ENCODE measurements at places on chromosomes 2 and 18. TPM values are rescaled to one million over a fixed set of nuclear protein-coding genes. Genes with fewer than 3 reads are reported as not detected.

The ZNF638 gene
- total RNA-seq = 187 TPM

The RTP5 gene
- not detected for total RNA-seq

The CFC1 gene
- not detected for total RNA-seq

The GLI2 gene
- under 0.01 TPM for total RNA-seq

The SERPINB4 gene
- not detected for total RNA-seq

The KCNE4 gene
- 0.65 TPM for total RNA-seq

The UCN gene
- 0.44 TPM for total RNA-seq

The CPO gene
- total RNA-seq = 0.19 TPM

The SCN9A gene
- 1.3 TPM for total RNA-seq

The CDH2 gene
- 4.7 TPM for total RNA-seq

The DLX1 gene
- not detected for total RNA-seq

The STK36 gene
- total RNA-seq = 6.6 TPM

The C2orf81 gene
- total RNA-seq = 0.13 TPM

The CD226 gene
- total RNA-seq = 0.32 TPM

The MGAT5 gene
- total RNA-seq = 37.2 TPM

The PROKR1 gene
- total RNA-seq = not detected

The ATP8B1 gene
- 66.6 TPM for total RNA-seq

The PTPRM gene
- total RNA-seq = 118 TPM

The CCBE1 gene
- total RNA-seq = 1.2 TPM
